ENCODE measurements at places on chromosomes 6 and 20. TPM values are rescaled to one million over a fixed set of nuclear protein-coding genes. Genes with fewer than 3 reads are reported as not detected.

GRCh38 chr6:85364344-85364743 is 85.5 kb upstream of the NT5E start:
- no peak for DNase-seq
- H3K4me3 ChIP-seq, result no peak overlapping the region
- H3K36me3 ChIP-seq, result no peaks in the 10 kb centered on the region
- no peak overlapping the region for H3K27ac ChIP-seq

Gene ANGPT4
- total RNA-seq, result 0.06 TPM

GRCh38 chr6:109467696-109468095 is 12.1 kb upstream of the MICAL1 start:
- no peak overlapping the region for H3K4me3 ChIP-seq
- H3K27me3 ChIP-seq, result no peaks in the 10 kb centered on the region
- no peaks in the 10 kb centered on the region for H3K4me1 ChIP-seq
- H3K27ac ChIP-seq, result no peak overlapping the region
- H3K36me3 ChIP-seq, result peaks cover 15% of the 10 kb centered on the region
- DNase-seq, result no peak

DNA sequence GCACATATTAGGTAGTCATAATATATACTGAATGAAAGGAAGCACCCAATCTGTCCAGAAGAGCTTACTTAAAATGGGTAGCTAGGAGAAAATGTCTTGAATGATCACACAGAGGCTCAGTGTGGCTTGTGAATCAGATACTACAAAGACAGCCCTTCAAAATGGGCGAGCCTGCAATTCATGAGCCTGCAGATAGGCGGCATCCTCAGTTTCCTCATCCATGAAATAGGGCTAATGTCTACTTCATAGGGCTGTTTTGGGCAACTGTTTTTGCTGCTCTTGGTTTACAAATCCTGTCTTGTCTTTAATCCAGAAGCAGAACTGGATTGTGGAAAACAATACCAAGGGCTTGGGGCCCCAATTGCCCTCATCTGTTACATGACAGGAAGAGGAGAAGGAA is 129.3 kb upstream of the KCNK16 start:
- no peak overlapping the region for H3K27ac ChIP-seq
- H3K4me1 ChIP-seq, result no peaks in the 10 kb centered on the region
- no peak overlapping the region for H3K4me3 ChIP-seq
- H3K36me3 ChIP-seq, result no peaks in the 10 kb centered on the region
- no peaks in the 10 kb centered on the region for H3K27me3 ChIP-seq
- DNase-seq, result peak; percentile 10

GRCh38 chr6:142918339-142919042 is 26.5 kb downstream of the HIVEP2 start:
- no peaks in the 10 kb centered on the region for H3K27me3 ChIP-seq
- no peaks in the 10 kb centered on the region for H3K4me1 ChIP-seq
- no peaks in the 10 kb centered on the region for H3K36me3 ChIP-seq
- no peak overlapping the region for H3K27ac ChIP-seq
- H3K4me3 ChIP-seq, result no peak overlapping the region
- DNase-seq, result no peak

DNA sequence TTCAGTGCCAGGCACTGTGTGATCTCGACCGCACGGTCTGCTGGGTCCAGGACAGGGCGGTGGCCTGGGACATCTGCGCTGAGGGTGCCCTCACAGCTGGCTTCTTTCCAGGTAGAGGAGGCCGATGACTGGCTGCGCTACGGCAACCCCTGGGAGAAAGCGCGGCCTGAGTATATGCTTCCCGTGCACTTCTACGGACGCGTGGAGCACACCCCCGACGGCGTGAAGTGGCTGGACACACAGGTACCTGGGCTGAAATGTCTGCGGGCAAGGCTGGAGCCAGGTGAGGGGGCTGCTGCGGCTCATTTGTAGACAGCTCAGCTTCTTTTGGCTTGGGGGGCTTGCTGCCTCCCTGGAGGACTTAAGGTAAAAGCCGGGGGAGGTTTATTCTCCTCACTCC is 26.6 kb downstream of the PYGB start:
- H3K27me3 ChIP-seq, result no peaks in the 10 kb centered on the region
- no peaks in the 10 kb centered on the region for H3K36me3 ChIP-seq
- no peaks in the 10 kb centered on the region for H3K4me1 ChIP-seq
- no peak for DNase-seq

GRCh38 chr6:138499303-138500018 is at the start of gene NHSL1:
Gene NHSL1, minus strand, starts transcription at chr6:138499494. Its CDS starts 204 bp downstream, at chr6:138499290.
- DNase-seq, result peak; percentile 51
- H3K36me3 ChIP-seq, result no peaks in the 10 kb centered on the region
- H3K27me3 ChIP-seq, result no peaks in the 10 kb centered on the region

GRCh38 chr6:169980826-169981450 is 229.5 kb downstream of the ERMARD start:
- H3K27me3 ChIP-seq, result no peaks in the 10 kb centered on the region

GRCh38 chr6:56660381-56660730 is 17.7 kb upstream of the DST start:
- H3K27me3 ChIP-seq, result no peaks in the 10 kb centered on the region
- no peak for DNase-seq
- no peak overlapping the region for H3K27ac ChIP-seq
- no peaks in the 10 kb centered on the region for H3K36me3 ChIP-seq
- no peak overlapping the region for H3K4me3 ChIP-seq
- peaks cover 46% of the 10 kb centered on the region for H3K4me1 ChIP-seq

Gene GJA10
- total RNA-seq, result not detected

DNA sequence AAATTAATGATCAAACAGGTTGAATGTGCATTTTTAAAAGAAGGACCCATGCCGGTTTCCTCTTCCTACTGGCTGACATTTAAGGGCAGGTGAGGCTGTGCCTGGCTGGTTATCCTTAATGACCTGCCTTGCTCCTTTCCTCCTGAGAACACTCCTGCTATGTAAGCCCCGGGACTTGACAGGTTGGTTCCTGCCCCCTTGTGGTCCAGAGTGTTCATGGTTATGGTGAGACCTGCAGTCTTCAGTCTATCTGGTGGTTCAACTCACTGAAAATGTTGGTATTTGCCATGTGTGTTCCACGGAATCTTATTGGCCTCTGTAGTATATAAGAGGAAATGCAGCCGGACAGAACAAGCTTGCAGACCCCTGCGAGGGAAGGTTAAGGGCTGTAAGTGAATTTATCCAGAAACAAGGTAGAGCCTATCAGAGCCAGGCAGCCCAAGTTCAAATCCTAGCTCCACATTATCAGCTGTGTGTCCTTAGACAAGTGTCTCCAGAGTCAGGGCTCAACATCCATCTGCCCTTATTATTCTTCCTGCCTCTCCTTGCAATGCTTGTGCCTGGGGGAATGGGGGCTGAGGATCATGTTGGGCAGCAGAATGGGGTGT is 5.2 kb upstream of the BPIFA3 start:
- no peak overlapping the region for H3K4me3 ChIP-seq
- H3K27me3 ChIP-seq, result peaks cover 59% of the 10 kb centered on the region
- peak; percentile 86 for DNase-seq
- no peak overlapping the region for H3K27ac ChIP-seq
- H3K4me1 ChIP-seq, result no peaks in the 10 kb centered on the region

Gene GNMT
- total RNA-seq, result not detected

Gene KIF6
- 2.7 TPM for total RNA-seq

DNA sequence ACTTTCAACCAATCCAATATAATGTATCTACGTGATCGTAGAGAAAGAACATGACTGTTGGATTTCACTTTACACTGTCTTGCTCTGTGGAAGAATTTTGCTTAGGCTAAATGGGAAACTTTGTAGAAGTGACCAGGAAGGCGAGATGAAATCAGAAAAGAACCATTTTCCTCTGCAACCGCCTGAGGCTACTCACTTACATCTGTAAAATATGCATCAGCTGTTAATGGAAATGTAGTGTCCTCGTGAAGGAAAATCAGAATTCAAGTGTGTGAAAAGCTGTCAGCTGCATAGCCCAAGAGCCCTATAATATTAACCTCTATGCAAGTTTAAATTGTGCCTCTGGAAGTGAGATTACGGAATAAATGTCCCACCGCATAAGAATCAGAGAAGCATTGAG is 277.9 kb downstream of the C6orf118 start:
- H3K4me3 ChIP-seq, result no peak overlapping the region
- no peak overlapping the region for H3K27ac ChIP-seq
- H3K27me3 ChIP-seq, result no peaks in the 10 kb centered on the region
- H3K36me3 ChIP-seq, result no peaks in the 10 kb centered on the region
- no peaks in the 10 kb centered on the region for H3K4me1 ChIP-seq

Gene DEFB123
- not detected for total RNA-seq

DNA sequence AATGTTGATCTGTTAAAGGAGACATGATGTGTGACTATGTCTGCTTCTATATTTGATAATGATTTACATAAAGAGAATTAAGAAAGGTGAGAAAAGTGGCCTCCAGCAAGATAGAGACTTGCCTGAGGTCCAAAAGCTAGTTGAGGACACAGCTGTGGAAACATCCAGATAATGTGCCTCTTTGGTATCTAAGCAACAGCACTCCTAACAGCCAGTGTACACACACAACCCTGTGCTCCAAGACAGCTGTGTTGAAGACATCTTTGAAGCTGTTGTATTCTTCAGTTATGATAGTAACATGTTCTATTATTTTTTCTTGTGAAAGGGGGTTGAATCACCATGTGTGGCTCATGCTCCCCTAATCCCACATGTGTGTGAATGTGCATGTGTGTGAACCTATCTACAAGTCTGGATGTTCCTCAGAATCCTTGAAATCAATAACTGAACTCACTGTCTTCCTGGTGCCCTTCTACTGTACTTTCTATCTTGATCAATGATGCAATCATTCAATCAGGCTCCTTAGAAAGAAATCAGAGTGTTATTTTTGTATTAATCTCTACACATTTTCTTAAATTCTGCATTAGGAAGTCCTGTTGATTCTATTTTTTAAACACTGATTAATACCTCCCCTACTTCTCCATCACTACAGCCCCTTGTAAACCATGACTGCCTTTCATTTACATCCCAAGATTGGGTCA is 116.7 kb upstream of the SSTR4 start:
- no peaks in the 10 kb centered on the region for H3K4me1 ChIP-seq
- H3K4me3 ChIP-seq, result no peak overlapping the region
- H3K27me3 ChIP-seq, result no peaks in the 10 kb centered on the region
- no peak overlapping the region for H3K27ac ChIP-seq

GRCh38 chr6:41707565-41708200 is 27.7 kb downstream of the TFEB start:
- no peaks in the 10 kb centered on the region for H3K4me1 ChIP-seq
- H3K27ac ChIP-seq, result no peak overlapping the region
- no peaks in the 10 kb centered on the region for H3K36me3 ChIP-seq

- H3K27ac ChIP-seq, result no peak overlapping the region
- no peaks in the 10 kb centered on the region for H3K27me3 ChIP-seq
- H3K4me3 ChIP-seq, result no peak overlapping the region
- no peaks in the 10 kb centered on the region for H3K4me1 ChIP-seq
- H3K36me3 ChIP-seq, result peaks cover 2% of the 10 kb centered on the region
Observed at GRCh38 chr6:106287215-106287614, 38.3 kb downstream of the ATG5 start.

DNA sequence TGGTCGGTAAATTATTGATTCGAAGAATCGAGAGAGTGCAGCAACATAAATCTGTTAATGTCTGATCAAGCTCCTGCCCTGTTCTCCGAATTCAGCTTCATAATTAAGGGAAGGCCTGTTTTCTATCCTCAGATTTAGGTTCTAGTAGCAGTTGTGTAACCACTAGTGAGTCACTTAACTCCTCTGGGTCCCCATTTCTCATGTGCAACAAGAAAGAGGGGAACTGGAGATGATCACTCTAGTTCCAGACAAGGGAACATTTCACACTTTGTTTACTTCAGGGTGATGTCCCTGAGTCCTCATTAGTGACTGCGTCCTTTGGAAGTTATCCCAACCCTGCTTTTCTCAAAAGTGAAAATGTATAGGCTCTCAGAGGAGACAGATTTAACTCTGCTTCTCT is 68.1 kb upstream of the RNF146 start:
- DNase-seq, result no peak
- H3K27me3 ChIP-seq, result no peaks in the 10 kb centered on the region
- no peak overlapping the region for H3K4me3 ChIP-seq
- H3K36me3 ChIP-seq, result no peaks in the 10 kb centered on the region
- peaks cover 5% of the 10 kb centered on the region for H3K4me1 ChIP-seq
- H3K27ac ChIP-seq, result no peak overlapping the region

DNA sequence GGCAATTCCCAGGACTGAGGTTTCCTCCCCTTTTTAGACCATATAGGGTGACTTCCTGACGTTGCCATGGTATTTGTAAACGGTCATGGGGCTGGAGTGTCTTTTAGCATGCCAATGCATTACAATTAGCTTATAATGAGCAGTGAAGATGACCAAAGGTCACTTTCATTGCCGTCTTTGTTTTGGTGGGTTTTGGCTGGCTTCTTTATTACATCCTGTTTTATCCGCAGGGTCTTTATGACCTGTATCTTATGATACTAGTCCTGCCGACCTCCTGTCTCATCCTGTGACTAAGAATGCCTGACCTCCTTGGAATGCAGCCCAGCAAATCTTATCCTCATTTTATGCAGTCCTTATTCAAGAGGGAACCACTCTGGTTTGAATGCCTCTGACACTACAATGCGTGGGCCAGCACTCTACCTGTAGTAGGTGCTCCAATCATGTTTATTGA is 190.1 kb downstream of the KCNQ5 start:
- H3K36me3 ChIP-seq, result no peaks in the 10 kb centered on the region
- H3K4me1 ChIP-seq, result no peaks in the 10 kb centered on the region
- DNase-seq, result no peak
- H3K4me3 ChIP-seq, result no peak overlapping the region

DNA sequence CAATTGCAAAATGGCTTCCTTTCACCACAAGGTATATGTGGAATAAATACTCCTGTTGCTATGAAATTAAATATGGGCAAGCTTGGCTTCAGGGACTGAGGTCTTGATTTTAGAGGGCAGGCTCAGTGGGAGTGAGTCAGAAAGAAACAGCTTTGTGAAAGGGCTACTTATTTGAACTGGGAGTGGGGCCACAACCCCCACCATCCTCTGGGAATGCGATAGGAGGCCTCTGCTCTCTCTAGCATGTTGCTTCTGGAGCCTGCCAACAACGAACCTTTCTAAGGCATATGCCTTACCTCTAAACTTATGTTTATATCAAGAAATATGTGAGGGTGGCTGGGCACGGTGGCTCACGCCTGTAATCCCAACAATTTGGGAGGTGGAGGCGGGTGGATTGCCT is 149.7 kb downstream of the LRRC1 start:
- no peak overlapping the region for H3K27ac ChIP-seq
- H3K36me3 ChIP-seq, result no peaks in the 10 kb centered on the region
- no peaks in the 10 kb centered on the region for H3K4me1 ChIP-seq
- no peak for DNase-seq
- no peak overlapping the region for H3K4me3 ChIP-seq
- H3K27me3 ChIP-seq, result no peaks in the 10 kb centered on the region

Data from neural progenitor cell (in vitro differentiated cells).